ENCODE measurements at places on chromosomes 7 and 10.

GRCh38 chr7:24730018-24730369, 27.3 kb downstream of the GSDME start:
- DNase-seq, result no peak

GRCh38 chr7:336810-337566, 47.0 kb downstream of the FOXL3 start:
- no peak for DNase-seq

- DNase-seq, result no peak
Measured at GRCh38 chr7:126450269-126450671, 802.5 kb downstream of the GRM8 start.

DNA sequence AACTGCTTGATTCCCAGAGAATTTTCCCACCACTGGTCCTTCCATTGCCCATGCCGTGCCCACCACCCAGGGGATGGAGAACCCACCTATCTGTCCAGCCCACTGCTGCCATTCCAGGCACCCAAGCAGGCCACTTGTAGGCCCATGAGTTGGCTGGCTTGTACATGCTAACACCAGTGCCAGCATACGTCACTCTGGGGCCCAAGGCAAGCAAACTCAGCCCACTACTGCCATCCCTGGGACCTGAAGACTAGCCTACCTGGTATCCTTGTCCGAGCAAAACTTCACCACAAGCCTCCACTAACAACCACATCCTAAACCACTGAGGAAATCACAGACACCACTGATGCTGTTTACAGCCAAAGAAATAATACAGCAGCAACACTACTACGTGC, 44.7 kb upstream of the CDK6 start:
- DNase-seq, result no peak

GRCh38 chr7:38546763-38547162, 84.4 kb downstream of the AMPH start:
- no peak for DNase-seq

- DNase-seq, result peak; percentile 9
Measured at GRCh38 chr7:12524794-12525386, 45.6 kb upstream of the SCIN start.

- DNase-seq, result peak; percentile 46
Measured at GRCh38 chr7:102874166-102874829, 38.5 kb upstream of the LRRC17 start.

GRCh38 chr7:131608116-131608500, 51.7 kb upstream of the PODXL start:
- no peak for DNase-seq

DNA sequence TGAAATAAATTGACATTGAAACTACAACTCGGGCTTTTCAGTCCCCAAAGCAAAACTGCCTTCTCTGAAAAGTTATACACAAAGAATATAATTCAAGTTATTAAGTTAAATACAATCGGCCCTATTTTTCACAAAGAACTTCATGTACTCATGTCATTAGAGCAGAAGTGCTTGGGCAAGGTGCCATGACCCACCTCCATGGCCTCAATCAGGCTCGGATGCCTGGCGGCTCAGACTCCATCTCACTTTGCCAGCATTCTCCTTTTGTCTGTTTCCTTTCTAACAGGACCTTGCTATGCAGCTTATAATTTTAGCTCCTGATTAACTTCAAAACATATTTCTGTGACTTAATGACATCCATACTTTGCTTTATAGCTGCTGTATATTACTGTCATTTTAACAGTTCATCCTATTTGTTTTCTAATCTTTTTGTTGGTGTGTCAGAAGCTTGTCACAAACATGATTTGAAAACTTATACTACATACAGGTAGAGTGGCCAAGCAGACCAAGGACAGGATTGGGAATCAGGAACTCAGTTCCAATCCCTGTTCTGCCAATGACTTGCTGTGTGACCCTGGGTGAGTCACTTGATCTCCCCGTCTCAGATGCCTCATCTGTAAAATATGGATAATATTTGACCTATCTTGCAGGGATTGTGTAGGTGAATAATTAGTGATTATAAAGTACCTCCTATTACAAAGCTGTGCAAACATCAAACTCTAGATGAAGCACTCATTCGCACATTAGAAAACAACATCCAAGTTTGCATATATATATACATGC, 60.8 kb upstream of the ITGA8 start:
- DNase-seq, result no peak

DNA sequence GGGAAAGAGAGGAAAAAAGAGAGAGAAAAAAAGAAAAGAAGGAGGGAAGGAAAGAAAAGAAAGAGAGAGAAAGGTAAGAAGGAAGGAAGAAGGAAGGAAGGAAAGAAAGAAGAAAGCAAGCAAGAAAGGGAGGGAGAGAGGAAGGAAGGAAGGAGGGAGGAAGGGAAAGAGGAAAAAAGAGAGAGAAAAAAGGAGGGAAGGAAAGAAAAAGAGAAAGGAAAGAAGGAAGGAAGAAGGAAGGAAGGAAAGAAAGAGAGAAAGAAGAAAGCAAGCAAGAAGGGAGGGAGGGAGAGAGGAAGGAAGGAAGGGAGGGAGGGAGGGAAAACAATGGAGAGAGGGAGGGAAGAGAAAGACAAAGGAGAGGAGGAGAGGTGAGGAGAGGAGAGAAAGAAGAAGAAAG, 135.3 kb downstream of the HECW1 start:
- DNase-seq, result no peak

DNA sequence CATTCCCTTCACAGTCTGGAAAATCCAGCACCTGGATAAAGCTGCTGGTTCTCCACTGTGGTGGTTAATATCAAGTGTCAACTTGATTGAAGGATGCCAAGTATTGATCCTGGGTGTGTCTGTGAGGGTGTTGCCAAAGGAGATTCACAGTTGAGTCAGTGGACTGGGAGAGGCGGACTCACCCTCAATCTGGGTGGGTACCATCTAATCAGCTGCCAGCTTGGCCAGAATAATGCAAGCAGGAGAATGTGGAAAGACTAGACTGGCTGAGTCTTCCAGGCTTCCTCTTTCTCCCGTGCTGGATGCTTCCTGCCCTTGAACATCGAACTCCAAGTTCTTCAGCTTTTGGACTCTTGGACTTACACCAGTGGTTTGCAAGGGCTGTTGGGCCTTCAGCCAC, 48.4 kb downstream of the C10orf143 start:
- DNase-seq, result no peak

- no peak for DNase-seq
Measured at GRCh38 chr7:47852330-47853245, 95.7 kb downstream of the PKD1L1 start.

GRCh38 chr10:102865620-102866019, 3.6 kb upstream of the AS3MT start:
- DNase-seq, result no peak

DNA sequence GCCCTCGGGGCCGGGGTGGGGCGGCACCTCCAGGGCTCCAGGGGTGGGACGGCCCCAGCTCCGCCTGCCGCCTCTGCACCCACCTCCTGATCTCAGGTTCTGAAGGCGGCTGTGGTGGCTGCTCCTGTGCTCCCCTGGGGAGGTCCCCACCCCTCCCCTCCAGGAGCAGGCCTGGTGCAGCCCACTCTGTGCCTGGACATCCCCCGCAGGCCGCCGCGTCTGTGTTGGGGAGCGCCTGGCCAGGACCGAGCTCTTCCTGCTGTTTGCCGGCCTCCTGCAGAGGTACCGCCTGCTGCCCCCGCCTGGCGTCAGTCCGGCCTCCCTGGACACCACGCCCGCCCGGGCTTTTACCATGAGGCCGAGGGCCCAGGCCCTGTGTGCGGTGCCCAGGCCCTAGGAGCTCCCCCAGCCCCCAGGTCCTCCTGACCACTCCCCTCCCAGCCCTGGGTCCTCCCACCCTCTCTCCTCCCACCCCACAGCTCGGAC, 5.5 kb downstream of the CYP2W1 start:
- DNase-seq, result no peak

GRCh38 chr7:68862736-68863135, 735.5 kb upstream of the AUTS2 start:
- no peak for DNase-seq

DNA sequence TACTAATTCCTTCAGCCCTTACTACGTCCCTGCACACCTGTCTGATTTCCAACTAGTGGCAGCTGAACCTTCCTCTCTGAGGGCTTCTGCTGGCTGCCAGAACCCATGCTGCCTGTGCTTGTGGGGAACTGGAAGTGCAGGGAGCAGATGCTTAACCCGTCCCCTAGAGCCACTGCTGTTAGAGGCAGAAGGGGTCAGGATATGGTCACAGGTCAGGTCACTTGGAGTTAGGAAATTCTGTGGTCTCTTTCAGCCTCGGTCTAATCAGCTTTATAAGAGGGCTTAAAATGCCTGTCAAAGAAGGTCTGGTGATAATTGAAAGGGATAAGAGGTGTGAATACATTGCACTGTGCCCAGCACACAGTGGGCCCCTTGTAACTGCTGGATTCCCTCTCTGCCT, 82.0 kb downstream of the PLPP4 start:
- DNase-seq, result no peak

GRCh38 chr7:2007551-2007950, 225.2 kb downstream of the MAD1L1 start:
- DNase-seq, result no peak

GRCh38 chr10:31528831-31529230, 209.8 kb downstream of the ZEB1 start:
- no peak for DNase-seq

DNA sequence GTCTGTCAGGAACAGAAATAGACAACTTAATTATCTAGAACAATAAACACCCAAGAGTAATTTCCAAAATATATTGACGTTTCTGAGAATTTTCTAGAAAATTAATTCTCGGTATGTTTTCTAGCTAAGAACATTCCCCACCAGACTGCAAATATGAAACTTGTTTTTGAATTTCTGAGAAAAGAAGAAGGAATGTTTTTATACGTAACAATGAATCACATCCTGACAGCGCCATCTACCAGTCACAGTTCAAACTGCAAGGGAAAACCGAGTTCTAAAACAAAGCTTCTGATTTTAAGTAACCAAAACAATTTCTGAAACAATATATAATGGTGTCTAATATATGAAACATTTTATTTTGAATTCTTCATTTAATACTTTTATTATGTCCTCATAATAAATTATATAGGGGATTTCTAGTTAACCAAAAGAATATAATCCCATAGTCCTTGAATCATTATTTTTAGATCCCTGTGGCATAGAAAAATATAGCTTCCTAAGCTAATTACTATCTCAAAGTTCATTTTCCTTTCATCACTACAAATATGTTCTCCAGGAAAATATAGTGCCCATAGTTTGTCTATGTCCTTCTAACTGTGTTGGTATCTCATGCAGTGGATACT, 34.5 kb upstream of the MEOX2 start:
- DNase-seq, result no peak

DNA sequence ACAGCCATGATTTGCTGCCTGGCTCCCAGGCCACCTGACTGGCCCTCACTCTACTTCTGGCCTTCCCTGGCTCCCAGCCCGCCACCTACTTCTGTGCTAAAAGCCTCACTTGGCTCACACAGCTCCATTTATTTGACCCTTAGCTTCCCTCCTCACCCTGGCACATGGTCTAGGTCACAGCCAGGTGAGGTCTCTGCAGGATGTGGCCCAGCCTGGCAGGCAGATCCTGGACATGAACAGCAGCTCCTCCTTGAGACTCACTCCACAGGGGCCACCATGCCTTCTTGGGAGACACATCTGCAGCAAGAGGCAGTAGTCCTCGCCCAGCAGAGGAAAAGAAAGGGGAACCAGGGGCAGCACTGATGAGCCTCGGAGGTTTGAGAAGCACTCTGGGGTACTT, 64.6 kb downstream of the GRID1 start:
- DNase-seq, result no peak

- DNase-seq, result no peak
Measured at GRCh38 chr7:139783647-139784385, 6.0 kb upstream of the HIPK2 start.

DNA sequence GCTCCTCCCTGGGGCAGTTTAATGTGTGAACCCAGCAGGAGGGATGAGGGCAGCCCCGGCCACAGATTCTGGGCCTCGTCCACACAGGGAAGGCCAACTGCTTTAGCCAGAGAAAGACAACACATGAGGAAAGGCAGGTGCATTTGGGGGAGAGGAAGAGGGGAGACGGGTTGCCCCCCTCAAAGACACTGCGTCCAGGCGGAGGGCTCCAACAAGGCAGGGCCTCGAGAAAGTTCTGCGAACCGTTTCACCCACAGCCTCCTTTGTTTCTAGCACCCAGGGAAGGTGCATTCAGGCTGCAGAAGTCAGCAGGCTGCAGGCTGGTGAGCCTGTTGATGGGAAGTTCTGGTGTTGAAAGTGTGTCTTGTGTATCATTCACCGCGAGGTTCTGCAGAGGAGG, 10.1 kb downstream of the FOXL3 start:
- no peak for DNase-seq

GRCh38 chr7:36346260-36346831, 43.3 kb upstream of the ANLN start:
- DNase-seq, result no peak

GRCh38 chr7:64951250-64951848, 39.5 kb downstream of the ZNF117 start:
- peak; percentile 46 for DNase-seq

DNA sequence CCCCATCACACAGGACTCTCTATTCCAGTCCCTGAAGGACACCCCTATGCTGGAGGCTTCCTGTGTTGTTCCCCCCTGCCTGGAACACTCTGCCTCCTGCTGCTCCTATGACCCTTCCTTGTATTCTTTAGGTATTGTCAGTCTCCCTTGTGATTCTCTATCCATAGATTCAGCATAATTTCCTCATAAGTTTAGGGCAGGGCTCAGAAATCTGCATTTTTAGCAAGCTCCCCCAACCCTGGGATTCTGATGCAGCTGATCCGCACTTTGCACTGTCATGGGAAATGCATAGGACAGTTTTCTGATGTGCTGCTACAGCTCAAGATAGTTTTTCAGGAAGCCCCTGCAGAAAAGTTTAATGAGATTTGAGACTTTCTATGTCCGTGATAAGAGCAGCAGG, 79.9 kb downstream of the ADRA2A start:
- no peak for DNase-seq

DNA sequence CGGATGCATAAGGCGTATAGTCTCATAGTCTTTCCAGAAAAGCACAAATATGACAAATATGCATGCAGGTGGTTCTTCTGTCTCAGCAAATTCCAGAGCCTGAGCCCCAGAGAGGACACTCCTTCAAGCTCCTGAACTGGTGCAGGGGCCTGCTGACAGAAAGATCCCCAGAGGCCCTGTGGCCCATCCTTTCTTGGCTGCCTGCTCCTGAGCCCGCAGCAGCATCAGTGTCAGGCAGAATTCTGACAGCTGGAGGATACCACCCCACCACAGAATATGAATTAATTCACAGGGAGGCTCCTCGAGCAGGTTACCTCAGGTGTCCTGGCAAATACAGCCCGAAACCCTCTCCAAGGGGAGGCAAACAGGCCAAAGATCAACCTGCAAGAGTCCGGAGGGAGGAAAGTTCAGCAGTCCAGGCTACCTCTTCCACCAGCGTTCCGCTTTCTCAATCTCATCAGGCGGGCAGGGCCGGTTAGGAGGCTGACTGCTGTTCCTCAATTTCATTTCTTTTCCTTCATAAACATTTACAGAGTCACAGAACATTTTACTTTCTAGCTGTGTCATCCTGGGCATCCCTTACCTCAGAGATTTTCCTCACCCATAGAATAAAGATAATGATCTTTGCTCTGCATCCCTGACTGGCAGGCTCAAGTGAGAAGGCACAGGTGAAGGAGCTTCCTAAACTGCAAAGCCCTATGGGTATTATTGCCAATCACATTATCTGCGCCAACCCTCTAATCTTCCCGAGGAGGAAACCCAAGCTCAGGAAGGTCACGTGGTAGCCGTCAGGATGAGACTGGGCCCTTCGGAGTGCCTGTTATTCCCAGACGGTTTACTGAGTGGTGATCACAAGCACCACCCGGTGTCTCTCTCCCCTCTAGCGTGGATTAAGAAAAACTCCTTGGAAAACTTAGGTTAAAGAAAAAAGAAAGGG, 1.4 kb downstream of the DNAJB12 start:
- no peak for DNase-seq

GRCh38 chr10:26025523-26025922, 91.5 kb downstream of the MYO3A start:
- no peak for DNase-seq

GRCh38 chr10:76540331-76540730, 1097.3 kb downstream of the KCNMA1 start:
- DNase-seq, result no peak
